ENCODE measurements at places on chromosomes 2 and 18. TPM values are rescaled to one million over a fixed set of nuclear protein-coding genes. Genes with fewer than 3 reads are reported as not detected.
A peak's percentile ranks its signal among the peaks of the same experiment; 100 is the strongest.

The DYSF gene
- 0.43 TPM for total RNA-seq

The LIPG gene
- total RNA-seq = not detected

The KCTD1 gene
- 2.6 TPM for total RNA-seq

The SERPINB4 gene
- not detected for total RNA-seq

The USP14 gene
- 46.4 TPM for total RNA-seq

The UGT1A4 gene
- total RNA-seq = not detected

The CD226 gene
- 43.4 TPM for total RNA-seq

The IL36B gene
- total RNA-seq = not detected

The ZNF892 gene
- total RNA-seq = 5.7 TPM

The LTBP1 gene
- total RNA-seq = 0.28 TPM

The ECEL1 gene
- total RNA-seq = not detected

- DNase-seq = no peak
These were observed 17.3 kb downstream of the NOL4 start for GRCh38 chr18:34207344-34207851.

DNA sequence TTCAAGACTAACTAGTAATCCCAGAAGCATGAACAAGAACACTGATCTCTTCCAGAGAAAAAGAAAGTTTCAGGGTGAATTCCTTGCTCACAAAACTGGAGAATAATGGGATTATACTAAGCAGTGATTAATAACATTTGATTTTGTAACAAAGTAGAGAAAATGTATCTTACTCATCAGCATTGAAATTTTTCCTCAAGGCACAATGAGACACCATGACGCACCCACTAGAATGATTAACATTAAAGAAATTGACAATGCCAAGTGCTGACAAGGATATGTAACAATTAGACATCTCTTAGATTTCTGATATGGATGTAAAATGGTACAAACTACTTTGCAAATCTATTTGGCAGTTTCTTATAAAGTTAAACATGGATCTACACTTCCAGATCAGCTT lies 101.1 kb upstream of the EPHA4 start:
- no peak for DNase-seq

DNA sequence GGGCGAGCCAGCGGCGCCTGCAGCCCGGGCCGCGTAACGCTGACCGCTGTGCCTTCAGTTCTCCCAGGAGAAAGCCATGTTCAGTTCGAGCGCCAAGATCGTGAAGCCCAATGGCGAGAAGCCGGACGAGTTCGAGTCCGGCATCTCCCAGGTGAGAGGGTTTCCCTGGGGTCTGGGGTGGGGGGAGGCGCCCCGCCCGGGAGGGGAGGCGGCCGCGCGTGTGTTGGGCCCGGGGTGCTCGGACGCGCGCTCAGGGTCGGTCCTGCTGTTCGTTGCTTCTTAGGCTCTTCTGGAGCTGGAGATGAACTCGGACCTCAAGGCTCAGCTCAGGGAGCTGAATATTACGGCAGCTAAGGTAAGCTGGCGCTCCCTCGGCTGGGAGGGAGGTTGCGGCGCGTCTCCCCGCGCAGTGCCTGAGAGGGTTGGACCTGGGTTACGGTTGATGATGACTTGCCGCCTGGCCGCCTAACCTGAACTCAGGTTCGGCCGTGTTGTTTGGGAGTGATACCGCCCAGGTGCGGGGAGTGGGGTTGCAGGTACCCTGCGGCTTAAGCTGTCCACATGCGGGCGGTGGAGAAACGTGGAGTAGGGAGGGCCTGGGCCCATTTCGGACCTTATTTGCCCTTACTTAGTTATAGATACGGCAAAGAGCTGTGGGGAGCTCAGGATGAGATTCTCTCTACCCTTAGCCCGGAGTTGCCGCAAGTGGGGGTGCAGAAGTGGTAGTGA lies 638 bp downstream of the RPS7 start:
- no peak for DNase-seq

DNA sequence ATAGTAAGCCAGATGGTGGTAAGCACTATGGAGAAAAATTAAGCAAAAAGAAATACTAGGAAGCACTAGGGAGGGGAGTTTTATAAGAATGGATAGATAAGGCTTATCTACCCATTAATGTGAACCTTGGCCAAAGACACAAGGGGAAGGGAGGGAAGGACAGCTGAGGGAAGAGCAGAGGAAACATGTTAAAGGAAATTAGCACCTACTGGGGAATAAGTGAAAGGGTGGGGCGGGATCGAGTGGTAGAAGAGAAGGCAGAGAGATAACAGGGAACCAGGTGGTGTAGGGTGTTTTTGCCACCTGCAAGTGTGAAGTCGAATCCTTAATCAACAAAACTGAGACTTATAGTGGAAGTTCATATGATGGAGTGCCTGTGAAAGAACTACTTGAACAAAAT lies 1.7 kb downstream of the UNC80 start:
- DNase-seq = no peak

- DNase-seq = no peak
These were observed 15.0 kb upstream of the AP1S3 start for GRCh38 chr2:223852281-223852795.

DNA sequence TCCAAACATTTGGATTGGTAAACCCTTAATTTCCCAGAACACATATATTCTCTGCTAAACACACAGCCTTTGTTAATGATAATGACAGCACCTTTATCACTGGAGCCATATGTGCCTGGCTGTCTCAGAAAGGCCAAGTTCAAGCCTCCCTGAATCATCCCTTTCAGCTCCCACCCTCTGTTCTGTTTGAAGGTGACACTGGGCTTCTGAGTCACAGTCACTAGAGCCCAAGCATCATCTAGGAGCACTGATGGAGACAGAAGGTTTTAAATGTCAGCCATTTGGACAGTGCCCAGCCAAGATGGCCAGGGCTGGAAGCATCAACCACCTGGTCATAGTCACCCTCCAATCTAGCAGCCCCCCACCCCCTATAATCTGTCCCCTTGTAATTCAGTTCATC lies 80.6 kb downstream of the NRP2 start:
- no peak for DNase-seq

GRCh38 chr2:3672861-3673678 lies 15.1 kb downstream of the ALLC start:
- no peak for DNase-seq

DNA sequence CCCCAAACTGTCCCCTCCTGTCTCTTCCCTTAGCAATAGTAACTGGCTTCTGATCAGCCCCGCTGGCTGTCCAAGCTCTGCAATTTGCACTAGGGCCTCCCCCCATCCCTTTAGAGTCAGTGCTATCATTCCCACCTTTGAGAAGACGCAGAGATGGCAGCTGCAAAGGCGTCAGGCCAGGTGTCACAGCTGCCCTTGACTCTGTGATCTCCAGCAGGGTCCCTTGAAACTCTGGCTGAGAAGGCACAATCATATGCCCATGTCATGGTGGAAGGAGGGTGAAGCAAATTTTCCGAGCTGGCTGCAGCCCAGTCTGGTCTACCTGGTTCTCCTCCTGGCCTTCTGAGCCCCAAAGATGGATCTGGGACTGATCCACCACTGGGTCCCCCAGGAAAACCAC lies 49.2 kb upstream of the TEX51 start:
- no peak for DNase-seq

DNA sequence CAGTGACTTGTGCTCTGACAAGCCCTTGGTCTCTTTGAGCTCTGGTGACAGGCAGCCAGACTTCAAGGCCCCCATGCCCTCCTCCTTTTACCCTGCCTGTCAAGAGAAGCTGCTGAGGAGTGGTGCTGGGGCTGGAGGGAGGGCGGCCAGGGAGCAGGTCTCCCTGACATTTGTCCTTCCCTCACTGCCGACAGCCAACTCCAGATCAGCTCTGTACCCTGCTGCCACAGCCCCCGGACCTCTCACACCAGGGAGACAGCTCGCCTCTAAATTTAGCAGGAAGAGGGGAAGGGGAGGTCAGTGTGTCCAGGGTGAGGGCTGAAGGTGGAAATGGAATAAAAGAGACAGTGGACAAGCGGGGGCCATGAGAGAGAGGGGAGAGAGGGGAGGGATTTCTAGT lies 155.8 kb downstream of the TDRD15 start:
- DNase-seq = no peak

GRCh38 chr2:238260883-238261282 lies 21.0 kb upstream of the HES6 start:
- no peak for DNase-seq

GRCh38 chr2:232204457-232204931 lies 174.1 kb upstream of the ALPP start:
- DNase-seq = no peak

GRCh38 chr2:127003070-127003800 lies 103.7 kb downstream of the BIN1 start:
- DNase-seq = no peak

DNA sequence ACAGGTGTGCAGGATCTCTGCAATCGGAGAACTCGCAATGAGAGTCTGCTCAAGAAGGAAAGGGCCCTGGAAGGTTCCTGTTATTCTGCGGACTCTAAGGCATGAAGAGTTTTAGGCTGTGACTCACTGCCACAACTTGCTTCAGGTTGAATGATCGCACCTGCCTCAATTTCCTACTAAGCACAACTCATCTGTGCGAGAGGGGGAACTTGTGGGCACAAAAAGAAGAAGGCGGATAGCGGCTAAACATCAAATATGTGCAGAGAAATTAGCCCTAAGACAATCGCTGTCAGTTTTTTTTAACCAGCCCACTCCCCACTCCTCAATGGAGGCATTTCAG lies 14.0 kb upstream of the CREG2 start:
- DNase-seq = no peak

DNA sequence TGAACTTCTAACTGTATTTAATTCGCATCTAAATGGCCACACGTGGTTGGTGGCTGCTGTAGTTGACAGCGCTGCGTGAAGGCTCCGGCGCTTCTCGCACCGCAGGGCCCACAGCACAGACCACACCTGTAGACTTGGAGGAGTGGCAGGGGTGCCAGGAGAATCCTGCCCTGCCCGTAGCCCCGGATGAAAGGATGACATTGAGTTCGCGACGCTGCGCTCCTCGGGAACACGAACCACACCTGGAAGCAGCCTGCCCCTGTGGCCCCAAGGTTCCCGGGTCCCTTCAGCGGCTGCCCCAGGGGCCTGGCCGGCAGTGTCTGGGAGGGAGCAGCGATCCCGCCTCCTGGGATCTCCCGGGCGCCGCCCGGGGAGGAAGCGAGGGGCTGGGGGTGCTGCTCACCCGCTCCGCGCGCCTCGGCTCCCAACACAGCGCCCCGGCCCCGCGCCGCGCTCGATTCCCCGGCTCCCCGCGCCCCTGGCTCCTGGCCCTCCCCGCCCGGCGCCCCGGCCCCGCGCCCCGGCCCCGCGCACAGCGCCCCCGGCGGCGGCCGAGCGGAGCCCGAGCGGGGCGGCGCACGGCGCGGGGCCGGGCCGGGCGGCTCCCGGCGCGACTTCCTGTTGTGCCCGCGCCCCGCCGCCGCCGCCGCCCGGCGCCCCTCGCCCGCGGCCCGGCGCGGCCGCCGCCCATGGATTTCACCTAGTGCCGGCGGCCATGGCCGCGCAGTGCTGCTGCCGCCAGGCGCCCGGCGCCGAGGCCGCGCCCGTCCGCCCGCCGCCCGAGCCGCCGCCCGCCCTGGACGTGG lies at the start of gene RNPEPL1:
TSS of gene RNPEPL1 (plus strand) at position 613 of the 806 bp plus-strand sequence. CDS start at position 716, 103 bp downstream.
- DNase-seq = peak; percentile 59

DNA sequence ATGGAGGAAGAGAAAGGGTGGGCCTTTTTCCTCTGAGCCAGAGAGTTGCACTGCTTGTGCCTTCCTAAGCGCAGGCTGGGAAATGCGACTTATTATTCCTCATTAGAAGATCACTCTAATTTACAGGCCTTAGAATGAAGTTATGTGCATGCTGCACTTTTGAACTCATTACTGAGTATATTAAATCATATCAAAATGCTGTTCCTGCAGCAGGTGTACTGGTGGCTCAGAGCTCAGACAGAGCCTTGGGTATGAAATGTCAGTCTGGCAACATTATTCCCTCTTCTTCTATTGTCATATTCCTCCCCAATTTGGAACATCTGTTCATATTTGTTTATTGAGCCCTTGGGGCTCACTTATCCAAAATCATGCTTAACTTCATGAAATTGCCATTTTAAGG lies 85.5 kb downstream of the ADCYAP1 start:
- DNase-seq = no peak

DNA sequence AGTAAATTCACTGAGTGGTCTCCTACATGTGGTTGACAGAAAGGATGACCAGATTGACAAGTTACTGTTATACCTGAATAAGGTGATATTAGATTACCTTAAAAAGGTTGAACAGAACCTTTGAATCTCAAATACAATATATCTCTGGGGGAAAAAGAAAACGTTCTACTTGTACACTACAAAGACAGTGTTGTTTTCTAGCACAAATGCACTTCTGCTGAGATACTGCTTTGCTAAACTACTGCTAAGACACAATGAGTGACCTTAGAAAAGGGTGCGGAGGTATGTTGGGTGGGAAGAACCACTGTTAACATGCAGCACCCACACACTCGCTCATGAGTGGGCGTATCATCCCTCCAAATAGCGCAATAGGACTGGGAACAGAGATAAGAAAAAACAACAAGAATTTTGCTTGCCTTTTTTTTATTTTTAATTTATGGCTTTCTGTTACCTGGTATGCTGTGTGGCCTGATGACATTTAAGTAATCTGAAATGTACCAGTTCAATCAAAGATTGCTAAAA lies 6.1 kb downstream of the BCL2 start:
- DNase-seq = no peak

GRCh38 chr2:43759195-43759594 lies 14.6 kb upstream of the DYNC2LI1 start:
- DNase-seq = no peak

DNA sequence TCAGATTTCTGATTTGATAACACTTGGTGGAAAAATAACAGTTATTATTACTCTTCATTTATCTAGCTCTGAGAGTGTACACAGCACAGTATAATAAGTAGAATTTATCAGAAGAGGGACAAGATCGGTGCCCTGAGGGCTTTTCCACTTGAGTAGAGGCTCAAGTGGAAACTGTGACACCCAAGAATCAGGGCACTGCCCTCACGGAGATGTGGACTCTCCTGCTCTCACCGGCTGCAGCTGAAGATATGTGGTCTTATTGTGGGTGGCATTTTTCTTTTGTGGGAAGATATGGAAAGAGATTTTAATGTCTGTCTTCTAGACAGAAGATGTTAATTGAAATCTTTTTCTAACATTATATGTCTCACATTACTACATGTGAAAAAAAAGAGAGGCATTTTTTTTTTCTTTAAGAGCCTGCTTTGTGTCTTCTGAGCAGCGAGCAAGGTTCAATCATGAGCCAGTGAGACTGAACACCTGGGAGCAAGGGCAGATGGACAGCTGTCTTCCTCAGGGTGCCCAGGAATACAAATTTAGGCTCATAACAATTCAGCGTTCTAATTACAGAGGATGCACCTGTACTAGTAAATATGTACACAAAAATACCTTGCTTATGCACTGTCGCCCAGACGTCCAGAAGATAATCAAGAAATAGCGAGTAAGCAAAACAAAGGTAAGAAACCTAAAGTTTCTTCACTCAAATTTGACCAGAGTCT lies 1098.2 kb upstream of the FANCL start:
- DNase-seq = no peak

All from naive thymus-derived CD4-positive, alpha-beta T cell (primary cell).